ENCODE measurements at places on chromosomes 6 and 20.
A peak's percentile ranks its signal among the peaks of the same experiment; 100 is the strongest.

- DNase-seq, result no peak
Measured at GRCh38 chr20:53547664-53548239, 45.9 kb downstream of the ZNF217 start.

DNA sequence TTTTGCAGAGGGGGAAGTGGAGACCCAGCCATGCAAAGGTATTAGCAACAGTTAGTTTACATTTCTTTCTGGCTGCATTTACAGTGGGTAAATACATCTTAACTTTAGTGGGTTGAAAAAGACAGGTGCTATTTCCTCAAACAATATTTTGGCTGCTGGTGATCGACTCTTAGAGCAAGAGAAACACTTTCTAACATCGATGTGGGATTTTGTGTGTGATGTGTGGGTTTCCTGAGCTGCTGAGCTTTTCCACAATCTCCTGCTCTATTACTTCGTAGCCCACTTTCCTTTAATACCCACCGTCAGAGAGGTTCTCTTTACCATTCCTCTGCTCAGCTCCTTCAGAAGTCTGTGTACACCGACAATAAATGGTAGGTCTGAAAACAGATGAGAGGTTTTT, 339.0 kb downstream of the NRN1 start:
- DNase-seq, result no peak

DNA sequence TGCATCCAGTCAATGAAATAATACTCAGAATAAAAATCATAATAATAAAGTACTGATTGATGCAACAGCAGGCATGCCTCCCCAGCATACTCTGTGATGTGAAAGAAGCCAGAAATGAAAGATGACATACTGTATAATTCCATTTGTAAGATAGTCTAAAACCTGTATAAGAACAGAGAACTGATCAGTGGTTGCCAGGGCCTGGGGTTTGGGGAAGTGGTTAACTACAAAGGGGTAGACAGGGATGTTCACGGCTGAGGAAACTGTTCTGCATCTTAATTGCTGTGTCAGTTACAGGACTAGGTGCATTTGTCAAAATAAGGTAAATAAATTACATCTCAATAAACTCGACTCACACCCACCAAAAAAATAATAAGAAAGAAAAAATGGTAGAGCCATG, 81.3 kb upstream of the BMP2 start:
- no peak for DNase-seq

- DNase-seq, result no peak
Measured at GRCh38 chr6:68873236-68873635, 238.2 kb downstream of the ADGRB3 start.

- no peak for DNase-seq
Measured at GRCh38 chr6:112039431-112039770, 14.5 kb upstream of the CCN6 start.

- DNase-seq, result no peak
Measured at GRCh38 chr6:72425003-72425681, 196.7 kb upstream of the KCNQ5 start.

- no peak for DNase-seq
Measured at GRCh38 chr6:6583836-6584235, 4.7 kb upstream of the LY86 start.

GRCh38 chr20:16953858-16954257, 205.7 kb downstream of the OTOR start:
- no peak for DNase-seq

DNA sequence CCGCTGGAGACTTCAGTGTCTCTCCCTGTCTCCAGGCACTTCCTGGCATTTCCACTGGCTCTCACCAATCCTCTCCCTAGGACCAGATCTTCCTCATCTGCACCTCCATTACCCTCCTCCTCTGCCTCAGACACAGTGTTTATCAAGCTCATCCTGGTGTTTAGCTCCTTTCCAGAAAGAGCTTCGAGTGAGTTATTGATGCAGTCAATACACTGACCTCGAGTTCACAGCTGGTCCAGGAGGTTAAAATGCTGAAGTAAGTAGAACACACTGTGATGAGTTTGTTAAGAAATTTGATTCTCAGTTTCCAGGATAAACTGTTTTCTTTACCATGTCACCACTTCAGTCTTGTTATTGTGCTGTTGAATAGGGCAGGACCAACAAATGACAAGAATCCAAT, 42.1 kb upstream of the ARMC2 start:
- DNase-seq, result no peak

DNA sequence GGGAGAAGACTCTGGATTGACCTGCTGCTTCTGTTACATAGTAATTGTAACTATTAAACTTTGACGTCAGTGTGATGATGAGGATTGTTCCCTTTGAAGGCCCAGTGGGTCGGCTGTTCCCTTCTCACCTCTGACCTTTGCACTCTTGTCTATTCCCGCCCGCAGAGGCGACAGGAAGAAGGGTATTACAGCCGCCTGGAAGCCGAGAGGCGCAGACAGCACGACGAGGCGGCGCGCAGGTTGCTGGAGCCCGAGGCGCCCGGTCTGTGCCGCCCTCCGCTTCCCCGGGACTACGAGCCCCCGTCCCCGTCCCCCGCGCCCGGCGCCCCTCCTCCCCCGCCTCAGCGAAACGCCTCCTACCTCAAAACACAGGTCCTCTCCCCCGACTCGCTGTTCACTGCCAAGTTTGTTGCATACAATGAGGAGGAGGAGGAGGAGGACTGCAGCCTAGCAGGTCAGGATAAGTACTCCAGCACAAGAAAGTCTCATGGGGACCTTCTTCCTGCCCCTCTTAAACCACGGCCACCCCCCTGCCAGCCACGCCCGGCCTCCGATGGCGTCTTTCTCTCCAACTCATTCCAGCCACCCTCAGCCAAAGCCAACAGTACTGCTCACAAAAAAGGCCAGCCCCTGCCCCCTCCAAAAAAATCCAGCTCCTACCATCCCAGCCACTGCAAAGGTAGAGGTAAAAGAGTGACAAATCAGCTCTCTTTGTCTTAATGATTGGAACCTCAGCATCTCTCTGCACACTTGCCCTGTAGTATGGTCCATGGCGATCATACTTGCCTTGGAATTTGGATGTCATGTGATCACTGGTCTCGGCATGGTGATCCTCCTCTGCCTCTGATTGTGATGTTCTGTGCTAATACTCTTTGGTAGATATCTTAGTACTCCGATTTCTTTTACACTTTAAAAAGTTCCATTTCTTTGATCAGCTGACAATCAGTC, 31.6 kb upstream of the KIF25 start:
- no peak for DNase-seq

- no peak for DNase-seq
Measured at GRCh38 chr6:36268478-36269275, 1.2 kb upstream of the PNPLA1 start.

GRCh38 chr6:8057263-8057662, 6.9 kb downstream of the BLOC1S5 start:
- no peak for DNase-seq

GRCh38 chr20:19495905-19496703, 262.0 kb upstream of the RIN2 start:
- DNase-seq, result no peak

GRCh38 chr6:30885999-30886896, 1.9 kb downstream of the DDR1 start:
- DNase-seq, result peak; percentile 17

DNA sequence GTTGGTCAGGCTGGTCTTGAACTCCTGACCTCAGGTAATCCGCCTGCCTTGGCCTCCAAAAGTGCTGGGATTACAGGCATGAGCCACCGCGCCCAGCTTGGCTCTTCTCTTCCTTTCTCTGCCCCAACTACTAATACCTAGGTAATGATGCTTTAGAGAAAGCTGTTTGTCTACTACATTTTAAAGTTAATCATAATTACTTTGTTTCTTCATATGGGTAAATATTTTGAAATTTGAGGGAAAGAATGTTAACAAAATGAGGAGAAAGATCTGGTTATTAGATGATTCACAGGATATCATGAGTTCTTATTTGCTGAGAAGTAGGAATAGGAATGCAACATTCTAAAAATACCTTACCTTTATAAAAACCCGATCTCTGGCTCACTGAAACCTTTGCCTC, 18.4 kb upstream of the PTPRK start:
- no peak for DNase-seq

Measured in activated T-cell treated with anti-CD3 and anti-CD28 coated beads for 1 hour (primary cell).